Tibial nerve (tissue), 4 donors: ENCODE measurements at places on chromosomes 11 and 22. TPM values are rescaled to one million over a fixed set of nuclear protein-coding genes. Genes with fewer than 3 reads are reported as not detected.

DNA sequence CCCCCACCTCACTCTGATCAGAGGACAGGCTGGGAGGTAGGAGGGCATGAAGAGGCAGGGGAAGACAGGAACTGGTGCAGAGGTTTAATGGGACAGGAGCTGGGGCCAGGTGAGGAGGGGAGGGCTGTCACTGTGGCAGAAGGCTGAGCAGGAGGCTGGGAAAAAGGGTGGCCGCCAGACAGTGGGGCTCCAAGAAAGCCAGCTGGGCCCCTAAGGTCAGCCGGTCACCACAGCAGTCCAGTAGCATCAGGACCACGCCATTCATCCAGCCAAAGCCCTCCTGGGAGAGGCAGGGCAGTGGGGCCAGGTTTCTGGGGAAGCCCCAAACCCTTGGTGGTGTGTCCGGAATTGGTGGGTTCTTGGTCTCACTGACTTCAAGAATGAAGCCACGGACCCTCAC, 8.5 kb upstream of the TREH start:
- H3K36me3 ChIP-seq, result no peaks in the 10 kb centered on the region
- H3K4me3 ChIP-seq, result no peak overlapping the region
- H3K27ac ChIP-seq, result peak overlapping the region; percentile 38
- no peaks in the 10 kb centered on the region for H3K27me3 ChIP-seq
- no peak for DNase-seq

GRCh38 chr11:808427-809286, 1.1 kb upstream of the RPLP2 start:
- no peak for DNase-seq
- H3K27me3 ChIP-seq, result no peaks in the 10 kb centered on the region
- H3K36me3 ChIP-seq, result peaks cover 7% of the 10 kb centered on the region
- peaks cover 30% of the 10 kb centered on the region for H3K4me1 ChIP-seq

DNA sequence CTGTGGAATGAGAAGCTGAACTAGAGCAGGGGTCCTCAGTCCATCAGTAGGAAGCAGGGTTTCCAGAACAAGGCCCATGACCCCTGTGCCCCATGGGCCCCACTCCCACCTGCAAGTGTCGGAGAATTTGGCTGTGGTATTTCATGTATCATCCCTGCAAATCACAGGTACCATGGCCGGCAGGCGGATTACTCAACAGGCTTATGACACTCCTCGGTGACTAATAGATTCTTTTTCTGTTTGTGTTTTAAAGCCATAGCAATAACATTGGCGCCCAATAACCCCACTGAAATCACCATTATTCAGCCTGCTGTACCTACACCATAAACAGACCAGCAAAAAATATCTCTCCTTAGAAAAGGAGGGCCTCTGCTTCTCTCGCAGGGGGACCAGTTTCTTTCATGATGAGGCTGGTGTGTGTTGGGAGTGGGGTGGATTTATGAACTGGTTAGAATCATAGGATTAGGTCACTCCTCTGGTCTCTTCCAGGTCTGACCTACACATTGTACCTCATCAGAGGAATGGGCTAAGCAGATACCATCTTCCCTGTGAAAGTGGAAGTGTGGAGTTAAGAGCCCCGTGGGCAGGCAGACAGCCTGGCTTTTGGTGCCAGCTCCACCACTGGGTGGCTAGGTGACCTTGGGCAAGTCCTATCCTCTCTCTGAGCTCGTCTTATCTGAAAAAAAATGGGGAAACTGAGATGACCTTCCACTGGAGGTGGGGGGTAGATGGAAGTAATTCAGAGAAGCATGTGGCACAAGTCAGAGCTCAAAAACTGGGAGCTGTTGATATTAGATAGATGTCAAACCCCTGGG, 60.2 kb upstream of the WNT11 start:
- no peaks in the 10 kb centered on the region for H3K36me3 ChIP-seq
- peak; percentile 61 for DNase-seq
- no peaks in the 10 kb centered on the region for H3K27me3 ChIP-seq
- H3K4me1 ChIP-seq, result peaks cover 24% of the 10 kb centered on the region
- no peak overlapping the region for H3K27ac ChIP-seq

DNA sequence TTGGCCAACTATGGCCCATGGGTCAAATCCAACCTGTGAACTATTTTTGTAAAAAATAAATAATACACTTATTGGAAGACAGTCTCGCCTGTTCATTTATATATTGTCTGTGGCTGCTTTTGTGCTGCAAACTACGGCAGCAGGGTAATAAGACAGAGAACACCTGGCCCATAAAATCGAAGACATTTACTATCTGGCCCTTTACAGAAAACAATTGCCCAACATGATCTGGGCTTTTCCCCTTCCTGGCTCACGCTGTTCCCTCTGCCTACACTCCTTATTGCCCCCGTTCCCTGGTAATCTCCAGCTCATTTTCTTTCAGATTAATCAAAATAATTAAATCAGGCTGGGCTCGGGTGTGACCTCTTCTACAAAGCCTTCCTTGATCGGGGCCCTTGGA, 5.6 kb downstream of the PLAAT2 start:
- no peak overlapping the region for H3K4me3 ChIP-seq
- no peaks in the 10 kb centered on the region for H3K4me1 ChIP-seq
- no peak for DNase-seq
- H3K27ac ChIP-seq, result no peak overlapping the region
- H3K36me3 ChIP-seq, result no peaks in the 10 kb centered on the region

GRCh38 chr11:77506857-77507256, 33.0 kb upstream of the PAK1 start:
- DNase-seq, result no peak
- H3K27ac ChIP-seq, result no peak overlapping the region
- H3K4me3 ChIP-seq, result no peak overlapping the region
- no peaks in the 10 kb centered on the region for H3K36me3 ChIP-seq

GRCh38 chr22:50507421-50507990, at the start of gene LMF2:
Gene LMF2 (minus strand): TSS chr22:50507702. CDS start chr22:50507675, 27 bp downstream.
- peaks cover 21% of the 10 kb centered on the region for H3K36me3 ChIP-seq
- DNase-seq, result peak; percentile 83
- peak within 1 kb of the TSS; percentile 96 for H3K4me3 ChIP-seq
- no peaks in the 10 kb centered on the region for H3K27me3 ChIP-seq
- H3K27ac ChIP-seq, result peak within 1 kb of the TSS; percentile 99

GRCh38 chr11:45959851-45960250, 37.4 kb downstream of the LARGE2 start:
- no peaks in the 10 kb centered on the region for H3K36me3 ChIP-seq
- H3K4me1 ChIP-seq, result no peaks in the 10 kb centered on the region
- no peak for DNase-seq
- no peaks in the 10 kb centered on the region for H3K27me3 ChIP-seq

DNA sequence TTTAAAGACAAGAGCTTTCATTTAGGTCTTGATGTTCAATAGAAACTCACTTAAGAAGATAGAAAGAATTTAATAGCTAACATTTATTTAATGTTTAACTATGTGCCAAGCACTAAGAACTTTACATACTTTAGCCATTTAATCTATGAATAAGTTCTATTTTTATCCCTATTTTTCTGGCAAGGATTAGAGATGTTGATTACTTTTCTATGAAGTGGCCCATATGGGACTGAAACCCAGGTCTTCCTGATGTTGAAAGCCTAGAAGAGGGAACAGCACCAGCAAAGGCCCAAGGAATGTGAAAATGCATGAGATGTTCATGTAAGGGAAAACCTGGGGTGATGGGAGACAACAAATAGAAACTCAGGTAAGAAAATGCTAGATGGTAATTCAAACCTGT, 15.4 kb upstream of the TBCEL start:
- no peaks in the 10 kb centered on the region for H3K27me3 ChIP-seq
- no peaks in the 10 kb centered on the region for H3K4me1 ChIP-seq
- no peak overlapping the region for H3K27ac ChIP-seq
- H3K36me3 ChIP-seq, result no peaks in the 10 kb centered on the region
- DNase-seq, result no peak
- H3K4me3 ChIP-seq, result no peak overlapping the region

- no peak for DNase-seq
- H3K4me3 ChIP-seq, result no peak overlapping the region
- no peaks in the 10 kb centered on the region for H3K27me3 ChIP-seq
- no peaks in the 10 kb centered on the region for H3K4me1 ChIP-seq
Measured at GRCh38 chr11:15446929-15447328, 332.2 kb downstream of the INSC start.

- no peak overlapping the region for H3K4me3 ChIP-seq
- no peaks in the 10 kb centered on the region for H3K4me1 ChIP-seq
- H3K36me3 ChIP-seq, result no peaks in the 10 kb centered on the region
Measured at GRCh38 chr11:79481795-79482194, 41.0 kb upstream of the TENM4 start.

DNA sequence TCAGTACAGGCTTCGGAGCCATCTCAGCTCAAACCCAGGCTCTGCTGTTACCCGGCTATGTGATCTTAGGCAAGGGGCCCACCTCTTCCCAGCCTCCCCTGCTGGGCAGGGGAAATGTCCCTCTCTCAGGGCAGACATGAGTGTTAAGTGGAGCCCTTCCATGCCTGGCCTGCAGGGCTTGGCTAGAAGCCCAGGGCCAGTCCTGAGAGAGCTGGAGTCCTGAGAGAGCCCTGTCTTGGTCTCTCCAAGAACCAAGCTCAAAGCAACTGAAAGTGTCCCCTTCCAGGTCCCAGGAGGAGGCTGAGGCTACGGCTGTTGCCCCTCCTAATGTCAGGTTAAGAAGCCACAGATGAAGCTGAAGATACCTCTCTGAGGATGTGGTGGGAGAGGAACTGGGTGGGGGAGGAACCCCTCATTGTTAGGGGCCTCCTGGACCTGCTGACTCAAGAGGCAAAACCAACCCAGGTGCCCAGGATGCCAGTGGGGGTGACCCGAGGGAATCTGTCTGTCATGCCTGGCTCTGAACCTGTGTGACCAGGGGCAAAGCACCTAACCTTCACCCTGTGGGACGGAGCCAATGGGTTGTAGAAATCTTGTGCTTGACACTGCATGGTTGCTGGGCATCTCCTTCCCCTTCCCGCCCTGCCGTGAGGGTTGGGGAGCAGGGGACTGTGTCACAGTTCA, 4.2 kb downstream of the ZP1 start:
- no peak overlapping the region for H3K27ac ChIP-seq
- H3K4me3 ChIP-seq, result no peak overlapping the region

DNA sequence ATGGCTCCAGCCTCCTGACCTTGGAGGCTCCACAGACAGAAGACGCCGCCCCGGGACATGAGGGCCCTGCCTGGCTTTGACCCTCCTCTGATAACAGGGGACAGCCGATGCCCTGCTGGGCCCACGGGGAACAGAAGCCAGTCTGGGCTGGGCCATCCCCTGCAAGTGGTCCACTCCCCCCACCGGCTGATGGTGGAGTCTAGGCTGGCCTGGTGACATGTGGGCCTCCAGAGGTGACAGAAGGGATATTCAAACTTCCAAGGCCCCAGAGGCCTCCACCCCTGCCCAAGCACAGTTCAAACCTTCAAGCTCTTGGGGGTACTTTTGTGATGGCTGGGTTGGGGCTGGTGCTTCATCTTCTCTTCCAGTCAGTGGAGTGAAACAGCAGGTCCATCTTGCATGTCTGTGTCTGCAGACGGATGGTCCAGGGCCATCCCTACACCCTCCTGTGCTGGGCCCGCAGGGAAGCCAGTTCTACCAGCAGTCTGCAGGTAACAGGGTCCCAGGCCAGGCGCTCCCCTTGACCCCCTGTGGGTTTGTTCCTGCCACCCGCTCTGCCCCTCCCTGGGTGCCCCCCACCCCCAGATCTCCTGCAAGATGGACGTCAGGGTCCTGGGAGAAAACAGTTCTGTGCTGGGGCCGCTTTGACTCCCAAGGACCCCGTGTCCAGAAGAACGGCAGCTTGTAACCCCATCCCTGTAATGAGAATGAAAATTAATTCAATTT, 929.9 kb downstream of the BRD1 start:
- H3K27ac ChIP-seq, result no peak overlapping the region
- no peaks in the 10 kb centered on the region for H3K27me3 ChIP-seq

- peaks cover 13% of the 10 kb centered on the region for H3K36me3 ChIP-seq
- H3K27ac ChIP-seq, result no peak overlapping the region
- DNase-seq, result no peak
- H3K4me3 ChIP-seq, result no peak overlapping the region
- H3K4me1 ChIP-seq, result no peaks in the 10 kb centered on the region
- H3K27me3 ChIP-seq, result peaks cover 13% of the 10 kb centered on the region
Measured at GRCh38 chr11:66365166-66365565, 6.4 kb downstream of the SLC29A2 start.

DNA sequence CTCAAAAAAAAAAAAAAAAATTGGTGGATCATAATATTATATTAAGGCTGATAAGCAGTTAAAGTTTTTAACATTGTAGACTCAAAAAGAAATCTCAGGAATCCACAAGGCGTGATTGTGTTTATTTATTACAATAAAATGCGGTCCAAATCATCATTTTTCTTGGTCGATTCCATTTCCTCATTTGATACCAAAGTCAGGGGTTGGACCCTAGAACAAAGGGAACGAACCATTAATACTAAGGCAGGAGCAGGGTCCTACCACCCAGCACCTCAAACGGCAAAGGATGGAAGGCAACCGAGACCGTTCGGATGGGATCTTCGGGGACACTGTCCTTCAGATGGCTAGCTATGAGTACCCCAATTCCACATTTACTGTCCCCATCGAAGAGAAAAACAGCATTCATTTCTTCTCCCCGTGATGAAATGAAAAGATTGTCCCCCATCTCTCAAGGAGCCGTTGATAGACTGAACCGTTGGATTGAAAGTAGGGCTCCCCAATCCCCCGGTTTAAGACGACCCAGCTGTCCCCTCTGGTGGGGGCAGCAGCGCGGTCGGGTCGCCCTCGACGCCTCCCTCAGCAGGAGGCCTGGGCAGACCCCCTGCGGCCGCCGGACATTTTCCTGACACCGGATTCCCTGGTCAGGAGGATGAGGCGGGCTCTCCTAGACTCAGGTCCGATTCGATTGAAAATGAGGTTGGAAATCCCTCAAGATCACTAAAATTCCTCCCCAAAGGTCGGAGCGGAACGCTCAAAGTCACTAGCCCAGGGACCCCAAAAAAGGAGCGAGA, 607 bp downstream of the DMC1 start:
- no peaks in the 10 kb centered on the region for H3K36me3 ChIP-seq
- peaks cover 14% of the 10 kb centered on the region for H3K4me1 ChIP-seq
- H3K4me3 ChIP-seq, result peak overlapping the region; percentile 70
- no peaks in the 10 kb centered on the region for H3K27me3 ChIP-seq
- no peak for DNase-seq

DNA sequence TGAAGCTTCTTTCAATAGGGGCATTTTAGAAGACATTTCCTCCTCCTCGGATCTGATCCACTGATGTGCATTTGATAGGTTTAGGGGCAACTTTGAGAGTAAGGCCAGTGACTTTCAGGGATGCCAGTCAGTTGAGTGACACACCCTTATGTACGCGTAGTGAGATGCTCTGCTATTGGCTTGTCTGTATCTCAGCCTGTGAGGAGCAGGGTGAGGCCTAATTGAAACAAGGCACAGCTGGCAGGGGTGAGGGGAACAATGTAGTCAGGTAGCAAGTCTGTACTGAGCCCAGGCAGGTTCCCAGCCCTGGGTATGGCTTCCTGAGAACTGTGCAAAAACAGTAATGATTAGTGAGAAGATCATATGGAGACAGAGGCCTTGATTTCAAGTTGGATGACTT, 61.5 kb downstream of the STIM1 start:
- H3K27ac ChIP-seq, result no peak overlapping the region
- no peaks in the 10 kb centered on the region for H3K36me3 ChIP-seq
- no peaks in the 10 kb centered on the region for H3K27me3 ChIP-seq
- DNase-seq, result no peak
- peaks cover 8% of the 10 kb centered on the region for H3K4me1 ChIP-seq

GPR152 gene
- total RNA-seq, result not detected

MICALL1 gene
- 28.5 TPM for total RNA-seq

BRSK2 gene
- 7.8 TPM for total RNA-seq

DDTL gene
- 4.6 TPM for total RNA-seq

MDK gene
- 50.9 TPM for total RNA-seq

ANKK1 gene
- 1.6 TPM for total RNA-seq
